ENCODE measurements at places on chromosomes 7 and 10.

- no peak for DNase-seq
Measured at GRCh38 chr10:51244309-51244708, 170.0 kb downstream of the PRKG1 start.

GRCh38 chr10:130887170-130887569 lies 424.4 kb downstream of the TCERG1L start:
- no peak for DNase-seq

DNA sequence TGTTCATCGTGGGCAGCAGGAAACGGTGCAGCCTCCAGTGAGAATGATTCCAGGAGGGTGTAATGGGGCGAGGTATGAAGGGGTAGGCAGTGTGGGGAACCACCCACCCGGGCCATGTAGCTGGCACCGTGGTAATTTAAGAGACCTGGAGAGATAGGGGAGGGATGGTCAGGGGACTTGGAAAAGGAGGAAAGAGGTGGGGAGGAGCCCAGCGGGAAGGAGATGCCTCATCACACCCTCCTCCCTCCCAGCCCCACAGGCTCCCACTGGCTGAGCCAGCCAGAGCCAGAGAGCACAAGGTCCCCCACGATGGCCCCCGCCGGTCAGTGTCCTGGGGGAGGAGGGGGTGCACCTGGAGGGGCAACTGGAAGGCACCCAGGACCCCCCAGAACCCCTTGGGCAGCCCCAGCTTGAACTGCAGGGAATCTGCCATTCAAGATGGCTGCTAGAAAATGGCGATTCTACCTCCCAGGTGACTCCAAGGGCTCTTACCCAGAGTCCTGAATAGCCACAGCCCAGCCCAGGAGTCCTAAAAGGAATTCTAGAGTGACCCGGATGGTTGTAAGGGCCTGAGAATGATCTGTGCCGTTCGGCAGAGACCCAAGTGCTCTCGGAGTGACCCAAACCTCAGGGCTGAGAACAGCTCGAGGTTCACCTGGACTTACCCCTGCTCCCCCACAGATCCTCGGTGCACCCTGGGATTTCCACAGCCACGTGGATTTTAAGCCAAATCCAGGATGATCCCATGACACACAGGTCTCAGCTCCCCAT lies 28.8 kb downstream of the CALML3 start:
- DNase-seq: peak; percentile 1

DNA sequence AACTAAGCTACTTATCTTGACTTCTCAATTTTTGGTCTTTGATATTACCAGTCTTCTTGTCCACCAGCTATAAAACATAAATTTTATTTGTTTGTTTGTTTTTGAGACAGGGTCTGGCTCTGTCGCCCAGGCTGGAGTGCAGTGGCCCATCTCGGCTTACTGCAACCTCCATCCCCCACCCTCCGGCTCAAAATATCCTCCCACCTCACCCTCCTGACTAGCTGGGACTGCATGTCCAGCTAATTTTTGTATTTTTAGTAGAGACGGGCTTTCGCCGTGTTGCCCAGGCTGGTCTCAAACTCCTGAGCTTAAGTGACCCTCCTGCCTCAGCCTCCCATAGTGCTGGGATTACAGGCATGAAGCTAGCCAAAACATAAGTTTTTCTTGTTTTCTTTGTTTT lies 7.5 kb downstream of the MARCHF5 start:
- DNase-seq: no peak

DNA sequence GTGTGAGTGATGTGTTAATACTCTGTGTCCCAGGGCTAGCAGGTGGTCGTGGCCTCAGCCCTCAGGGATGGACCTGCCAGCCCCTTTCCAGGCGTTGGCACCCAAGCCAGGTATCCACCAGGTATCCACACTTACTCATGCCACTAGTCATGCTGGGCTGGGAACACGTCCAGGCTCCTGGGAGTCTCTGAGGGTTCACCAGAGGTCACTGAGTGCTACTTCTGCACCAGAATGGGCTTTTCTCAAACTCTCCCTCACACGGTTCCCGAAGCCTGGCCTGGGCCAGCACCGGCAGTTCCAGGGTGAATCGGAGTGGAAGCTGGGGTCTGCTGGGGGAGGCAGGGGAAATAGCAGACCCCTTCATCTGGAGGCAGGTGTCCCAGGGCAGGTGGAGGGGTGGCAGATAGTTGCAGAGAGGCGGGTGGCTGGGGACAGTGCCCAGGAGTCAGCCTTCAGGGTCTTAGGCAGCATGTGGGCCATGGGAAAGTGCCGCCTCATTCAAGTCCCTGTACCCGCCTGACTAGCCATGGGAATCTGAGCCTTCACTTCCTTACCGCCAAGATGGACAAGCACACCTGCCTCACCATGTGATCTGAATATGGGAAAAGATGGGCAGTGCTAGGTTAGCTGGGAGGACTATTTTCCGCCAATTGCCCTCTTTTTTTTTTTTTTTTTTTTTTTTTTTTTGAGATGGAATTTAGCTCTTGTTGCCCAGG lies 95.5 kb upstream of the GTF2I start:
- no peak for DNase-seq

- DNase-seq: peak; percentile 64
Measured at GRCh38 chr10:3123571-3124411, 48.8 kb downstream of the PITRM1 start.

DNA sequence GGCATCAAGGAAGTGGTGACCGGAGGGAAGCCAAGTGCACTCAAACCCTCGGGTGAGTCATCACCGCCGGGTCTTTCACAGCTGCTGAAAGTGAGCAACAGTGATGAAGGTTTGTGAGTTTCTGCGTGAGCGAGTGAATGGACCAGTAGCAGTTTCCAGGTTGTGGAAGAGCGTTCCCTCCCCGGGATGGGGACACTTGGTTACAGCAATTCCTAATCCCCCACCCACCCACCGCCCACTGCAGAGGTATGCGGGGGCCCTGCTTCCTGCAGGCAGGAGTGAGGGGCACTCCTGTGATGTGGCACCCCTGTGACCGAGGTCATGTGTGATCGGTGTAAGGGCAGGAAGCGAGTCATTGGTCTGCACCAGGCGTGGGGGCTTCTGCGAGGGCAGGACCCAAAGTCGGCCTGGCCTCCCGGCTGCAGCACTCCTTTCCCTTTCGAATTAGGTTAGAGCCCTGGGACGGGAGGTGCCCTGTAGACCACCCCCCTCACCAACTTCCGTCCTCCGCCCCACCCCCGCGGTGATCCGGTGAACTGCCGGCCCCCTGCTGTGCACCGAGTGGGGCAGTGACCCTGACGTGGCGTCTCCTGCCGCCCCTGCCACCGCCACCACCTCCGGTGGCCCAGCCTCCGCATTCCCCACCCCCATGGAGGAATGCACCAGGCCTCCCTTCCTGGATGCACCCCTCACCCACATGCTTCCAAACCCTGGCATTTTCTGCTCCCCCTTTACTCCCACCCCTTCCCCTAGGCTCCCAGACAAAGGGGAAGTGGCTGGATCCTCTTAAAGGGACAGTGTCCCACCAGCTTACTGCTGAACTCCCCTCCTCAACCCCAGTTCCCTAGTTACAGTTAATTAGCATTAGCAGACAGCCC lies 10.9 kb downstream of the LIMK1 start:
- DNase-seq: peak; percentile 68

DNA sequence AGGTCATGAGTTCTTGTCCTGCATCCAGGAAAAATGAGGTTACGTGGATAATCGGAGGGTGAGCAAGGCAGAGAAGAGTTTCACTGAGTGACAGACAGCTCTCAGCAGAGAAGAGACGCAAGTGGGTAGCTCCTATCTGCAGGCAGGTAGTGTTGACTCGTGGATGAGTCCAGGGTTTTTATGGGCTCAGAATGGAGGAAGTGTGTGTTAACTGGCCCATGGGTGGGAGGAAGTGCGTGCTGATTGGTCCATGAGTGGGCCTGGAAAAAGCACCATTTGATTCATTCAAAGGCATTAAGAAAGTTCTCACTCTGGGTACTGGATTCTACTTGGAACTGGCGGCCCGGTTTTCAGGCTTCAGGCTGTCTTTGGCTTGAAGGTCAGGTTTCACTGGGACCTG lies 4.8 kb upstream of the DMTF1 start:
- no peak for DNase-seq

DNA sequence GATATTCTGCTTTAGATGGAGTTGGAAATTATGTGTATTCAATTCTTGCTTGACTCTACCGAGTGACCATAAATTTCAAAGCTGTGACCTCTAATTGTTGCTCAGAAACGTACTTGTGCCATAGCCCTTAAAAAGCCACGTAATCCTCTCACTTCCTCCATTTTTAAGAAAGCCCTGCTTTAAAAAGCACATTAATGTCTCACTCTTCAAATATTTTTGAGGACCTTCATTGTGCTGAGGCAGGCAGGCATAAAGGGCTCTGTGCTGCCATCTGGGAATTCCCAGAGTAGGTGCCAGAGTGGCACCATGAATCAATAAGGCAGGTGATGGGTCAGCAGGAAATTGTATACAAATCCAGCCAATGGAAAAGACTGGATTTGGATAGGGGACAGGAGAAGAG lies 97.7 kb upstream of the FAM204A start:
- DNase-seq: no peak

DNA sequence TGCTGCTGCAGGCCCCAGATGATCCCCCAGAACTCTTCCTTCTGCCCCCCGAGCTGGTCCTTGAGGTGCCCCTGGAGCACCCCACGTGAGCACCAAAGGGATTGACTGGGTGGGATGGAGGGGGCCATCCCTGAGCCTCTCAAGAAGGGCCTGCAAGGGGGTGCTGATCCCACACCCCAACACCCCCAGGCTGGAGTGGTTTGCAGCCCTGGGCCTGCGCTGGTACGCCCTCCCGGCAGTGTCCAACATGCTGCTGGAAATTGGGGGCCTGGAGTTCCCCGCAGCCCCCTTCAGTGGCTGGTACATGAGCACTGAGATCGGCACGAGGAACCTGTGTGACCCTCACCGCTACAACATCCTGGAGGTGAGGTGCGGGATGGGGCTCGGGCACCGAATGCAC lies 8.2 kb downstream of the NOS3 start:
- DNase-seq: no peak

DNA sequence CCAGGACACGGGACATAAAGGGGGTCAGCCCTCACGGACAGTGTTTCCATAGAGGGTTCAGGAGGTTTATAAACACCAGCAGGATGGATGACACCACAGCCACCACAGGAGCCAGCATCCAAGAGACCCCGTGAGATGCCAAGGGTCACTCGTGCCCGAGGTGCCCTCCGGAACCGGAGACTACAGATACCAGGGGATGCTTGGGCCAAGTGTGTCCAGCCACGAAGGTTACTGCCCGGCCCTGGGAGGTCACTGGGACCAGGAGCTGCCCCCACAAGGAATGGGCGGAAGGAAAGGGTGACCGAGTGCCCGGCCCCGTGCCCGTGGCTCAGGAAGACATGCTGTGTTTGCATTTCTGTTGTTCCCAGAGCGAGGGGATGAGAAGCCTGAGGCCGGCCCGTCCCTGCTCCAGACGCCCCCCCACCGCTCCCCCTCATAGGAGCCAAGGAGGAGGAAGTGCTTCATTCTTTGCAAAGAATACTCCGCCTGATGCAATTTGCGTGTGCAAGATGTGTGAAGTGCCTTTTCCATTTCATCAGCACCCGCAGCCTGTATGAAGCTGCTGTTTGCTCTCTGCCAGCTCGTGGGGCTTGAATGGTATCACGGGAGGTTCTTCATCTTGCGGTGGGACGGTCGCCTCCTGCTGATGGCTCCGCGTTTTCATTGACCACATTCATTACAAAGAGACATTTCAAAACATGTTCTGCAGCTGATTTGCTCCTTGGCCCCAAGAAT lies 176.4 kb downstream of the ELFN1 start:
- peak; percentile 8 for DNase-seq

GRCh38 chr7:158682456-158682855 lies 22.1 kb downstream of the NCAPG2 start:
- DNase-seq: no peak

GRCh38 chr10:34811968-34812514 lies 3.1 kb downstream of the PARD3 start:
- no peak for DNase-seq

GRCh38 chr10:100993986-100994708 lies 5.5 kb upstream of the LZTS2 start:
- DNase-seq: no peak
